ENCODE measurements at places on chromosomes 3 and 15.

- DNase-seq: no peak
Measured at GRCh38 chr3:79766496-79767193, 1.2 kb downstream of the ROBO1 start.

DNA sequence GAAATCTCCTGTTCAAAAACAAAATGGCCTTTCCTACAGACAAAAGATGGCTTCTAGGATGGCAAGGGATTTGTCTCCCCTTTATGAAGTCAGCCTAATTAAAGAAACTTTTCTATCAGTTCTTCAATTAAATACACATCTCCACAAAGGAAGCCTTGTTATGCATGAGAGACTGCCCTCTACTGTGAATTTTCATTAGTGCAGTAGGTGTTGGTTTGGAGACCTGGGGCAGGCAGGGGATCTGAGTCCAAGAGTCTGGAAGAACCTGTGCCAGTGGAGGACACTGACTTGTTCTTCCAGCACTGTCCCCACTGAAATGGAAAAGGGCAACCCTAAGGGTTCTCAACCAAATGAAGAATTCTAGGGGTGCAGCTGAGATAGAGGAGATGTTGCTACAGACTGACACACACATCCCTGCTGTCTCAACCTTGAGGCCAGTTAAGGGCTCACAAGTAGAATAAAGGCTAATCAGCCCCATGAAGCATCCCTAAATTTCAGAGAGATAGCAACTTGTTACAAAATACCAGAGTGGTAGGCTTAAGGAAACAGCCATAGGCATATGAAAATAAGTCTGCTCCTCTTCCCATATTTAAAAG is 174.0 kb upstream of the PRICKLE2 start:
- DNase-seq: peak; percentile 53

- DNase-seq: no peak
Measured at GRCh38 chr3:11480663-11481298, 162.9 kb downstream of the VGLL4 start.

GRCh38 chr15:66907826-66908743 is 157.3 kb upstream of the SMAD3 start:
- DNase-seq: peak; percentile 55

DNA sequence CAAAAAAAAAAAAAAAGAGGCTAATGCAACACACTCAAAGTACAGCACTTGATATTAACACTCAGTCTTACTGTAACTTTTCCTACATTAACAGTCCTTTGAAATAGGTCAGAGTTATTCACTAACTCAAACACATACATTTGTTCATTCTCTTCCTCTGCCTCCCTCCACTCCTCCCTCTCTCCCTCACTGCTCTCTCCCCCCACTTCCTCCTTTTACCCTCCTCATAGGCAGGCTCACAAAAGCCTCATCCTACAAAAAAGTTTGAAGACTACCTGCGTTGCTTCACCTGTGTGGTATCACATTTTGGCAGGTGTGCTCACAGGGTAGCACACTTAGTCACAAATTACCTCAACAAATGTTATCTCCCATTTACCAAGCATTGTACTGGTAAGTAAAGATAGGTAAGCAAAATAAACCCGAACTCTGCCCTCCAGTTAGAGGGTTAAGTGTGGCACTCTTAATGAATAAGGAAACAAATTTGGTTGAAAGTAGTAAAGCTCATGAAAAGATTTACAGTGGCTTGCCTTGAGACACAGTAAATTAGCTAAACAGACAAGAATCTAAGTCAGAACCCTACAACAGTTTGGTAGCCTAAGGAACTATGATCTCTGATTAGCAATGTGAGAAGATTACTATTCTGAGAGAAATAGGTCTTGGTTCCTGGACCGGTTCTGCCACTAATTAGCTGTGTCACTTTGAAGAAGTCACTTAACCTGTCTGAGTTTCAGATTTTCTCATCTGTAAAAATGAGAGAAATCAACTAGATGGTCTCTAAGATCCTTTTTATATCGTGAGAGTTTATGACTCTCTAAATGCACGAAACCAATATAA is 151.0 kb upstream of the MLF1 start:
- DNase-seq: no peak

GRCh38 chr3:119604878-119605277 is 7.2 kb downstream of the PLA1A start:
- no peak for DNase-seq

DNA sequence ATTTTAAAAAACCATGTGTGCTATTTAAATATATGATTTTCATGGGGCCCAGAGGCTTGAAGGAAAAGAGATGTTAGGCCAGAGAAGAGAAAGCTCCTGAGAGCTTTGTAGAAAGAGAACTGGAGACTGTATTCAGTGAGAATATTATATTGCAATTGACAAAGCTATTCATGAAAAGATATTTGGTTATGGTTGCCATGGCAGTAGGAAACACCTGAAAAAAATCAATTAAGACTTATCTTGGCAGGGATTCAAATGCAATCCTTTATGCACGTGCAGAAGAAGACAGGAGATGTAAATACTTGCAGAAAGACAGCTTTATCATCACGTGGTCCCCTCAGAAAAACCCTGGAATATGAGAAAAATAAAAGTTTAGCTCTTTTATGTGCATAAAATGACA is 636.0 kb upstream of the TBL1XR1 start:
- no peak for DNase-seq

DNA sequence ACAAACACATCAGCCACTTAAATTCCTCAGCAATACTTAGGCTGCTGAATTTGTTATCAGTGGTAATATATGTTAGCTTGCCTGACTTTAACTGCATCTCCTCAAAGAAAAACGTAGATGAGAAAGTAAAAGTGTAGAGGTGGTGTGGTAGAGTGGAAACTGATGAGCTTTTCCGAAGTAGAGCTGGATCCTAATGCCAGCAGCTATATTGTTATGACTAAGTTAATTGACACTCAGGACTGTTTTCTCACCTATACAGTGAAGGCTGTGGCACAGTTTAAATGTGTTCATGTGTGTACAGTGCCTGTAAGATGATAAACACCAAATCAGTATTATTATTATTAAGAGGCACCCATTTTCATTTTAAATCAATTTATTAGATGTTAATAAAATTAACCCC is 174.9 kb downstream of the TNIK start:
- DNase-seq: no peak

- no peak for DNase-seq
Measured at GRCh38 chr15:62962101-62962995, 80.2 kb upstream of the TPM1 start.

DNA sequence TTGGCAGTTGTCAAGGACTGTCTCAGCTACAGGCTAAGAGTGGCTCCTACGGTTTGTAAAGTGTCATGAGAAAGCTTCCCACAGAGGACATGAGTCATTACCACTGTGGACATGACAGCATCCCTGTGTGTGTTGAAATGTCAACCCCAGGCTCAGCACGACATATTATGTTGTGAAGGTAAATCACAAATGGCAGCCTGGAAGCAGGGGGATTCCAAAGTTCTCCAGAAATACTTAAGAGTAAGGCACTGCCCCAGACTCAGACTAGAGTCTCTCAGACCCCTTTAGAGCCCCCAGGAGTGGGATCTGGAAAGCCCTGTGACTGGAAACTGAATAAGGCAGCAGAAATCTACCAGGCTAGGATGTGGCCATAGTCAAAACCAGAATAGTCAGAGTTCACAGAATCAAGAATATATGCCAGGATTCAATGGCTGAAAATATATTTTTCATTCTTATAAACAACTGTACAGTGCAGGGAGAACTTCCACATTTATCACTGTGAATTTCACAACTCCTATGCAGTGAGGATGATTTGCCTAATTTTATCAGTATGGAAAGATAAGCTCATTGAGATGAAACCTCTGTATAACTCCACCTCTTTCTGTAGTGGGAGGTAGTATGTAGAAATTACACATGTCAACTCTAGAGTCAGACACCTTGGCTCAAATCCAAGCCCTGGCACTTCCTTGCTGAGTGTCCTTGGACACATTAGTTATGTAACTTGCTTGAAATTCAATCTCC is 237.1 kb upstream of the CFAP20DC start:
- DNase-seq: peak; percentile 65

- DNase-seq: no peak
Measured at GRCh38 chr3:4850928-4851265, 128.3 kb upstream of the BHLHE40 start.

DNA sequence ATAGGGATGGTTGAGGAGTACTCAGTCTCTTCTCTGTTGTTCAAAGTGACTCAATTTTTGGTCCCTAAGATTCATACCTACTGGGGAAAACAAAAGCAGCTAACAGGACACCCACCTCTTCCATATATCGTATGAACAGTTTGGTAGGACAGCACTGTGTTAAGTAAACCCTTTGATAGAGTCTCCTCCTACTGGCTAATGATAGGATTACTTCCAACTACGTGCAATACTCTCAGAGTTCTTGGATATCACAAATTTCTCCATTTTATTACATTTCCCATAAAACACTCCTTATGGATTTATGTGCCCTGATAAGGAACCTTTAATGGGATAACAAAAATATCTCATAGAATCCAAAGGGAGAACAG is 200.2 kb upstream of the GOLGA6L4 start:
- no peak for DNase-seq

- DNase-seq: no peak
Measured at GRCh38 chr3:195129072-195129643, 141.8 kb downstream of the XXYLT1 start.

GRCh38 chr3:72310419-72311380 is 525.8 kb upstream of the PROK2 start:
- DNase-seq: peak; percentile 14

DNA sequence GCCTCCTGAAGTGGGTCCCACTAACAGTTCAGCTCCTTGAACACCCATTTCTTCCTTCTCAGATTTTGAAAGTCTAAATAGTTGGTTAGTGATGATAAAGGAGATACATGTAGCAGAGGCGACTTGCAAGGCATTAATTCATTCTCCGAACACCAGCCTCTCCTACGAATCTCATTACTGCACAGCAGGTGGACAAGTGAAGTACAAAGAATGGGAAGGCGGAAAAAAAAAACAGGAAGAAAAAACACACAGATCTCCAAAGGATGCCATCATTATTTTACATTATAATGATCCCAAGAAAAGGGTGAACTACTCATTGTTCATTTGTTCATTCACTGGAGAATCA is 276.5 kb downstream of the MAGI1 start:
- no peak for DNase-seq

- no peak for DNase-seq
Measured at GRCh38 chr3:32454731-32455608, 47.7 kb downstream of the CMTM6 start.

DNA sequence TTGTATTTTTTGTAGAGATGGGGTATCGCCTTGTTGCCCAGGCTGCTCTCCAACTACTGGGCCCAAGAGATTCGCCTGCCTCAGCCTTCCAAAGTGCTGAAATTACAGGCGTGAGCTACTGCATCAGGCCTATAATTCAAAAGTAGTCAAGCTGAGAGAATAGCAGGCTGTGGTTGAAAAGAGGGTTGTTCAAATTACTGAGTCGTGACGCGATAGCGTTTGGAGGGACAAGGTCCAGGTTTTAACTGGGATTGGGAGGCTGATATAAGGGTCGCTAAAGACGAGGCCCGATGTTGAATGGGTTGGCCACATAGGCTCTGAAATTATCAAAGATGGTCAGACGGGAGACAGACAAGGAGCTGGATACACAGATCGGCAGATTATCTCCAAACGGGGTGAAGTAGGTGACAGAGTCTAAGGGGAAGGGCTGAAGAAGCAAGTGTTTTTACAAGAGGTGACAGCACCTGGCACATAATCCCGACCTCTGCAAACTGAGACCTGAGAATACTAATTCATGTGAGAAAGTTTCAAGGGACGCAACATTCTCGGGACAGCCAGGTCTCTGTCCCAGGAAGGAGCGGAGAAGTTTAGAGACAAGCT is 759 bp upstream of the ARID3B start:
- no peak for DNase-seq

- no peak for DNase-seq
Measured at GRCh38 chr3:115217292-115217677, 70.2 kb upstream of the ZBTB20 start.

GRCh38 chr3:149716984-149717383 is 35.3 kb downstream of the COMMD2 start:
- DNase-seq: no peak

DNA sequence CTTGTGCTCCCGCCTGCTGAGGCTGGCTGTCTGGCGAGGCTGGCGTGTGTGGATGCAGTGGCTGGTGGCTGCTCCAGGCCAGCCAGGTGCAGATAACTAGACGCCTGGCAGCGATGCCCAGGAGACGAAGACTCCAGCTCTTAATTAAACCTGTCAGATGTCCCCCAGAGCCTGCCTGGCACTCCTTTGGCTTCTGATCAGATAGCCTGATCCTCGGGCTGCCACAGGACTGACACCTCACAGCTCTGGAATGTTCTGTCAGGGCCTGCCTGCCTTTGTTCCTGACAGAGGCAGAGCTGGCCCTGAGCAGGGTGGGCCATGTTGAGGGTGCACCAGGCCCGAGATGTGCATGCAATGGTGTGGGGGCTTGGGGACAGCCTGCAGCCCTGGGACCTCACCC is 36.5 kb downstream of the PLXNA1 start:
- no peak for DNase-seq

DNA sequence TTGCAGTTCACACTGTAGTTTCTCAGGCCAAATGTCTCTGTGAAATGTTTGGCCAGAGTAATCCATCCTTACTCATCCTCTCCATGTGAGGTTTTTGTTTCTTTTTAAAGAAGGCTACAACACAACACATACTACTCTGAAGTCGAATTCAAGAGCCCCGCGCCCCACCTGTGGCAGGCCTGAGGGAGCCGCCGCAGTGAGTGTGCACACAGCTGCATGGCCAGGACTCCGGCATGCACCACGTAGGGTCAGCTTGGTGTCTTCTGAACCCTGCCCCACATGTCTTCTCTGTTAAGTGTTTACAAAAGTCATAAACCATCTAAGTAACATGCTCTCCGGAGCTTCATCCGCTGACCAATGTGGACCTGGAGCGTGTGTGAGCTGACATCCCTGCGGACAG is 58.7 kb downstream of the PGPEP1L start:
- DNase-seq: no peak

DNA sequence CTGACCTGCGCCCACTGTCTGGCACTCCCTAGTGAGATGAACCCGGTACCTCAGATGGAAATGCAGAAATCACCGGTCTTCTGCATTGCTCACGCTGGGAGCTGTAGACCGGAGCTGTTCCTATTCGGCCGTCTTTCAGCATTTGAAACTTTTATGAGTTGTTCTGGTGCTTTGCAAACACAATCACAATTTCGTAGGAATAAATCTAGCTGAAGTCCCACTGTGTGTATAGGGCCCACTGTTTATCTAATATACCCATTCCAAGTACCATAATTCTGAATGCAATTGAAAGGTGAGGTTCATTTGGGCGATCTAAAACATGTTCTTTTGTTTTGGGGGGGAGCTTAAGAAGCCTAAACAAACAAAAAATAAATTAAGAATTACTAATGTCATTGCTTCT is 572.1 kb downstream of the FGF12 start:
- no peak for DNase-seq

- DNase-seq: peak; percentile 47
Measured at GRCh38 chr15:64461721-64462162, 1.4 kb downstream of the ZNF609 start.

GRCh38 chr15:23038726-23039142 is 635 bp downstream of the TUBGCP5 start:
- no peak for DNase-seq

DNA sequence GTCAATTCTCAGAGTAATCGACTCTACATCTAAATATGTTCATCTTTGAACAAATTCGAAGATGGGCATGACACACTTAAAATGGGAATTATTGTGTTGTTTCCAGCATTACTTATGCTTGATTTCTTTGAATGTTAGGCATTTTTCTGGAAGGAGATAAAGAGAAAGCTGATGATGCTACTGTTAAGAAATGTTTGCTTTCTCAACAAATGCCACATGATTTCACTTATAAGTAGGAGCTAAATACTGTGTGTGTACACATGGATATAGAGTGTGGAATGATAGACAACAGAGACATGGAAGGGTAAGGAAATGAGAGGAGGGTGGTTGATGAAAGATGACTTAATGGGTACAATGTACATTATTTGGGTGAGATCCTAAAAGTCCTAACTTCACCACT is 400.9 kb downstream of the TBL1XR1 start:
- DNase-seq: no peak

Measured in mucosa of gallbladder (tissue), 1 donor.